ENCODE measurements at places on chromosomes 7 and 10. TPM values are rescaled to one million over a fixed set of nuclear protein-coding genes. Genes with fewer than 3 reads are reported as not detected.

ANKRD7 gene
- not detected for total RNA-seq

FAM131B gene
- 0.53 TPM for total RNA-seq

DNA sequence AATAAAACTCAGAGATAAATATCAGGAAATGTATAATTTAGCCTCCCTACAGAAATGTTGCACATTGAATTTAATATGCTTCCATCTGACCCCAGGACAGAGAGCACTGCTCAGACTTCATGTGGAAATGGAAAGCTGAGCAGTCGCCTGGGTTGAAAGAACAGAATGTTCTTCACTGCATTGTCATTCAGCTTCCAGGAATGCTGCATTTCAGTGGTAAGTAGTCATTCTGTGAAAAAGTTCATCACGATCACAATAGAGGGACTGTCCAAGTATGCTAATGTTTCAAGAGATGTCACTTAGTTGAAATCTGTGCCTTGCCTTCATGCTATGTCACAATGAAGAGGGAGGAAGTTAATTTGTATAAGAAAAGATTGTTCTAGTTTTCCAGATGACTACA is 147.3 kb downstream of the NRCAM start:
- H3K36me3 ChIP-seq: no peaks in the 10 kb centered on the region
- no peak overlapping the region for H3K27ac ChIP-seq
- H3K27me3 ChIP-seq: no peaks in the 10 kb centered on the region
- no peaks in the 10 kb centered on the region for H3K4me1 ChIP-seq
- no peak overlapping the region for H3K4me3 ChIP-seq
- DNase-seq: no peak

DNA sequence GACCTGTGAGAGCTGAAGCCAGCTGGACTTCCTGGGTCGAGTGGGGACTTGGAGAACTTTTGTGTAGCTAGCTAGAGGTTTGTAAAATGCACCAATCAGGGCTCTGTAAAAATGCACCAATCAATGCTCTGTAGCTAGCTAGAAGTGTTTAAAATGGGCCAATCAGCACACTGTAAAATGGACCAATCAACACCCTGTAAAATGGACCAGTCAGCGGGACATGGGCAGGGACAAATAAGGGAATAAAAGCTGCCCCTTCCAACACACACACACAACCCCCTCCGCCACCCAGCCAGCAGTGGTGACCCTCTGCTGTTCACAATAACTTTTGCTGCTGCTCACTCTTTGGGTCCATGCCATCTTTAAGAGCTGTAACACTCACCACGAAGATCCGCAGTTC is 7.1 kb downstream of the ZNF511 start:
- H3K4me1 ChIP-seq: peaks cover 7% of the 10 kb centered on the region
- H3K27ac ChIP-seq: no peak overlapping the region
- H3K36me3 ChIP-seq: peaks cover 27% of the 10 kb centered on the region
- H3K27me3 ChIP-seq: peaks cover 7% of the 10 kb centered on the region

PTF1A gene
- total RNA-seq: not detected

MNX1 gene
- total RNA-seq: 0.74 TPM

DNA sequence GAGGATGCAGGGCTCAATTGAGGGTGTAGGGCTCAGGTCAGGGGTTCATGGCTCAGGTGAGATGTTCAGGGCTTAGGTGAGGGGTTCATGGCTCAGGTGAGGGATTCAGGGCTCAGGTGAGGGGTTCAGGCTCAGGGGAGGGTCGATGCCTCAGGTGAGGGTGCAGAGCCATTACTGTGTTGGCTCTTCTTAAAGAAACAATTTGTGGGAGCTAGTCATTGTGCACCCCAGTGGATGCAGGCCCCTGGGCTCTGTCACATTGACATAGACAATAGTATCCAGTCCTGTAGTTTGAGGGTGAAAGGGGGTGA is 86.7 kb downstream of the ADCY1 start:
- no peaks in the 10 kb centered on the region for H3K36me3 ChIP-seq
- no peaks in the 10 kb centered on the region for H3K27me3 ChIP-seq
- DNase-seq: no peak
- no peak overlapping the region for H3K4me3 ChIP-seq
- no peak overlapping the region for H3K27ac ChIP-seq

MBL2 gene
- total RNA-seq: not detected

PAX2 gene
- not detected for total RNA-seq

DNA sequence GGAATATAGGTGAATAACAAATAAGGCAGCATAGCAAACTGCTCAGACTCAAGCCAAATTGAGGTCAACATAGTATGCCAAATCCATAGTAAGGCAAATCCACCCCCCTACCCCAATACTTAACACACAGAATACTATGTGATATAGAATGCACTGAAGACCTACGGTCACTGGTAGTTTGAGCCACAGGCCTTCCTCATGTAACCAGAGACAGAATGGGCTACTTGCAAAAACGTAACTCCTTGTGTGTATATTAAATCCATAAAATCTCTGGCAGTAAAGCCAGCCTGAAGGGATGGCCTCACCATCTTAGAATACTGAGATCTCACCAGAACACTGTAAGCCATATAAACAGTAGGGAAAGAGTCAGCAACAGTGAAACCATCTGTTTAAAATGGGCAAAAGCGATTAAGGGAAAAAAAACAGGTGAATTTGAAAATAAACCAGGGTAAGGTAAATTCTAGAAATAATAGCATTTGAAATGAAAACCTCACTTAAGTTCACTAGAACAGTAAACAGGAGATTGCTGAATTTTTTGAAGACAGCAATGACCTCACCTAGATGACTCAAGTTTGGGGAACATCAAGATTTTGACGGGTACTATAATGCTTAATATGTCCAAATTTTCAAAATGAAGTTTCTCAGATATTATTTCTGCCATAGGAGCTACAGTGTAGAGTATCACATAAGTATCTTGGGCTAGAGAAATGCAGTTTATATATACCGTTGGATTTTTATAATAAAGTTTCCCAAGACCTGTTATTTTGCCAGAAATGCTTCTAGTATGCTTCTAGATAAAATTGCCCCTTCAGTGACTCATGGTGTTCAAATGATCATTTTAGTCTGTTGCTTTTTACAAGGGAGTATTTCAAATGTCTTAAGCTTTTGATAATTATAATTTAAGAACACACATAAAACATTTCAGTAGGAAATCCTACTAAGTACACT is 13.9 kb downstream of the HNRNPA2B1 start:
- DNase-seq: no peak
- H3K27me3 ChIP-seq: no peaks in the 10 kb centered on the region
- H3K27ac ChIP-seq: no peak overlapping the region
- H3K4me1 ChIP-seq: peaks cover 34% of the 10 kb centered on the region
- H3K36me3 ChIP-seq: peaks cover 50% of the 10 kb centered on the region

TAS2R41 gene
- not detected for total RNA-seq

C10orf67 gene
- total RNA-seq: 1.2 TPM

DNA sequence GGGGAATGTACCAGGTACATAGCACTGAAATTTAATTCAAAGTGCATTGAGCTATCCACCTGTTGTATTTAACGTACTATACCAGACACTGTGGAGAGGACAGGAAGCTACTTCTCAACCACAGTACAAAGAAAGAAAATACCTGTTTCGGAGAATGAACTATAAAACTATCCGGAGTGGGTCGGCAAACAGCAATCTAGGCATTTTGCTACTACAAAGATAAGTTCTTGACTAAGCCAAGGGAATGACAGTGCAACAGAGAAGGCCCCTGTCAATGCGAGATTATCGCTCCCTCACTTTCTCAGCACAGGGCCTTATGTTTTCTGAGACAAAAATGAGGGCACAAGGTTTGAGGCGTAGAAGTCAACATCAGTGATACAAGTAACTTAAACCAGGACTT is 27.4 kb downstream of the SFMBT2 start:
- H3K4me1 ChIP-seq: no peaks in the 10 kb centered on the region
- peaks cover 11% of the 10 kb centered on the region for H3K36me3 ChIP-seq
- no peak overlapping the region for H3K4me3 ChIP-seq
- H3K27ac ChIP-seq: no peak overlapping the region

PMPCB gene
- 47.7 TPM for total RNA-seq

DNA sequence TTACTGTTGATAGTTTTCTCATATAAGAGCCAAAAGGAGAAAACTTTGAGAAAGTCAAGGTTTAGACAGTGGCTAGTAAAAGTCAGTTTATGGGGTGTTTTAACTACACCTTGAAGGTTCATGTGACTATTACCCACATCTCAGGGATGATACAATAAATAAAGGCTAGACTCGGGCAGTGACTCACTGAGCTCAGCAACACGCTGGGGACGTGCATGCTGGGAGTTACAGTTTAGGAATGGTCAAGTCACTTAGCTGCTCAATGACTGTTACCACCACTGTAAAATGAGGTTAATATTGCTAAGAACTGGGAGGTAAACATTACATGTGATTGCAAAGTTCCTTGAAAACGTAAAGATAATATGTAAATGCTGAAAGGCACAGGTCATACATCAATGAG is 1254.4 kb upstream of the PHF14 start:
- H3K4me1 ChIP-seq: no peaks in the 10 kb centered on the region
- H3K27me3 ChIP-seq: no peaks in the 10 kb centered on the region
- no peak overlapping the region for H3K27ac ChIP-seq
- DNase-seq: no peak

GRCh38 chr10:29246449-29246848 is 42.4 kb upstream of the LYZL1 start:
- no peak overlapping the region for H3K4me3 ChIP-seq
- H3K27me3 ChIP-seq: no peaks in the 10 kb centered on the region
- H3K36me3 ChIP-seq: no peaks in the 10 kb centered on the region

GRCh38 chr7:151719897-151720242 is 157.0 kb downstream of the PRKAG2 start:
- H3K27me3 ChIP-seq: no peaks in the 10 kb centered on the region
- H3K36me3 ChIP-seq: no peaks in the 10 kb centered on the region
- no peak for DNase-seq

DNA sequence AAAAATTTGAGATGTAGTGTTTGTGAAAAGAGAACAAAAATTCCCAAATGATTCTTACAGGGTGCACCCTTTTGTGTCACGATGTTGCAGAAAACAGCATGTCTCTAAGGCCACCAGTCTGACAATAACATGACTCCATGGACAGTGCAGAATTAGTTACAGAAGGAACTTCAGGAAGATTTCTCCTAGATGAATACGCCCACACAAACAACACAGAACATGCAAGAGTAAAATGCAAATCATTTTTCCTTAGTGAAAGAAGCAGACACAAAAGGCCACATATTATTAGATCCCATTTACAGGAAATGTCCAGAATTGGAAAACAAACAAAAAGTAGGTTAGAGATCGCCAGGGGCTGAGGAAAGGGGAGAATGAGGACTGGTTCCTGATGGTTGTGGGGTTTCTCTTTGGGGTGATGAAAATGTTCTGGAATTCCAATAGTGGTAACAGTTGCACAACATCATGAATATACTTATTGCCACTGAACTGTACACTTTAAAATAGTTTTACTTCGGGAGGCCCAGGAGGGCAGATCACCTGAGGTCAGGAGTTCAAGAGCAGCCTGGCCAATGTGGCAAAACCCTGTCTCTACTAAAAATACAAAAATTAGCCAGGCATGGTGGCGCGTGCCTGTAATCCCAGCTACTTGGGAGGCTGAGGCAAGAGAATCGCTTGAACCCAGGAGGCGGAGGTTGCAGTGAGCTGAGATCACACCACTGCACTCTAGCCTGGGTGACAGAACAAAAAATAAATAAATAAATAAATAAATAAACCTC is 10.2 kb downstream of the ZC3HAV1 start:
- H3K4me3 ChIP-seq: no peak overlapping the region
- H3K27ac ChIP-seq: no peak overlapping the region
- H3K4me1 ChIP-seq: peaks cover 62% of the 10 kb centered on the region
- H3K27me3 ChIP-seq: no peaks in the 10 kb centered on the region

GRCh38 chr10:6278519-6279120 is 75.9 kb downstream of the PFKFB3 start:
- H3K27me3 ChIP-seq: no peaks in the 10 kb centered on the region
- no peak for DNase-seq
- H3K27ac ChIP-seq: no peak overlapping the region
- H3K4me1 ChIP-seq: peaks cover 20% of the 10 kb centered on the region
- H3K4me3 ChIP-seq: no peak overlapping the region
- H3K36me3 ChIP-seq: no peaks in the 10 kb centered on the region

HHEX gene
- 19.5 TPM for total RNA-seq

SORCS1 gene
- total RNA-seq: 0.15 TPM

PVRIG gene
- total RNA-seq: not detected

DNA sequence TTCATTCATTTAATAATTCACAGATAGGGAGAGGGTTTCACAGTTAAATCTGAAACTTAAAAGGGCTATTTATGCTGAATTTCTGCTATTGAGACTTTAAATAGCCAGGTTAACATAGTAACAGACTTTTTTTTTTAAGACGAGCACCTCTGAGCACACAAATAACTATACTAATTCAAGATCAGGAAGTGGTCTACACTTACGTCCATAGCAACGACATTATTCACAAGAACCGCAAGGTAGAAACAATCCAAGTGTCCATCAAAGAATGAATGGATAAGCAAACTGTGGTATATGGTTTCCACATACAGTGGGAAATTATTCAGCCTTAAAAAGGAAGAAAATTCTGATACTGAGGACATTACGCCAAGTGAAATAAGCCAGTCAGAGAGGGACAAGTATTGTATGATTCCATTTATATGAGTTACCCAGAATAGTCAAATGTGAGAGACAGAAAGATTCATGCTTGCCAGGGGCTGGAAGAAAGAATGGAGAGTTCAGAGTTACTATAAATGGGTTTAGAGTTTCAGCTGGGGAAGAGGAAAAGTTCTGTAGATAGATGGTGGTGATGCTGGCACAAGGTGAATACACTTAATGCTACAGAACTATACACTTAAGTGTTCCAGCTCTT is 140.3 kb upstream of the LAMB4 start:
- H3K27ac ChIP-seq: no peak overlapping the region
- no peak overlapping the region for H3K4me3 ChIP-seq
- H3K4me1 ChIP-seq: no peaks in the 10 kb centered on the region
- no peaks in the 10 kb centered on the region for H3K27me3 ChIP-seq
- H3K36me3 ChIP-seq: no peaks in the 10 kb centered on the region

GRCh38 chr7:42096268-42096667 is 140.7 kb downstream of the GLI3 start:
- DNase-seq: no peak
- H3K27me3 ChIP-seq: no peaks in the 10 kb centered on the region

DNA sequence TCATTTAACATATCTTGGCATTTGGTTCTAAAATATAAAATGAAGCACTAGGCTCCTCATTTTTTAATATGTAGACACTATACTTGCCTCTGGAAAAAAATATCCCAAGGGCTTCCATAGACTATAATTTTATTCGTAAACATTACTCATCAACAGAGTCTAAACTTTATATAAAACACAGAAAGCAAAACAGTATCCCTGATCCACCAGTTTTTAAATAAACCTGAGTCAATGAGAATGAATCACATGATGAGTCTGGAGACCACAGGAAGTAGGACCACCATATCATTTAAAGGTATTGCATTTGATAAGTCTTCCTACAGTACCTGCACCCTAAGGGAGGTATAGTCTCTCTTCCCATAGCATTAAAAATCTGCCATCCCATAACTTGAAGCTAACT is 228.0 kb downstream of the DGKI start:
- no peaks in the 10 kb centered on the region for H3K36me3 ChIP-seq
- no peaks in the 10 kb centered on the region for H3K27me3 ChIP-seq
- no peak overlapping the region for H3K4me3 ChIP-seq
- no peak for DNase-seq

GET4 gene
- total RNA-seq: 31.7 TPM
